Muscle of arm (tissue), 14 donors: ENCODE measurements at places on chromosomes 2 and 18. TPM values are rescaled to one million over a fixed set of nuclear protein-coding genes. Genes with fewer than 3 reads are reported as not detected.

GRCh38 chr18:11882636-11883035 is 25.5 kb downstream of the MPPE1 start:
- DNase-seq: no peak

GRCh38 chr2:118154176-118154575 is 65.9 kb downstream of the INSIG2 start:
- no peak for DNase-seq

DNA sequence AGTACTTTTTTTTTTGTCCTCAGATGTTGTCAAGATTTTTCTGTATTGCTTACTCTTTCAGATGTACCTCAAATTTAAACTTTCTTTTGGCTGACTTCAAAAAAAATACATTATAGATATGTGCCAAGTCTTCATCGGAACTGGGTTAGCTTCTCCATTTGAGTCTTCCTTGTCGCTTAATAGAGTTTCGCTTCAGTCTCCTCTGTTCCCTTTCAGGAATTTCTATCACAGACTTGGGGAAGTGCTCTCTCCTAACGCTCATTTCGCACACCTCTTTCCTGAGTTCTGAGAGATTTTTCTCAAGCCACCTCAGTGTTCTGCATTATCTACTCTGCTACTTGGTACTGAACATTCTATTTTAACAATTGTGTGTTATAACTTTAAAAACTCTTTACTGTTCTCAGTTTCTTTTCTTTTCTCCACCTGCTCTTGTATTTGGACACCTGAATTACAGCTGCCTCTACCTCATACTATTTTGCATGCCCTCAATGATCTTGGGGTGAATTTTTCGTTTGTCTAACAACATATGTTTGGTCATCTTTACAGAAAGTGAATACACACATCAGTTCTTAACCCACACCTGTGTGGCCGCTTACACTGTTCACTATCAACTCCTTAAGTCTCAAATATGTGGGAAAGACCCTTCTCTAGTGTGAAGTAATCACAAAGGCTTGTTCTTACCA is 16.5 kb downstream of the PTPN2 start:
- DNase-seq: no peak

- no peak for DNase-seq
These were observed 309.5 kb downstream of the NDUFA10 start for GRCh38 chr2:239715606-239716005.

DNA sequence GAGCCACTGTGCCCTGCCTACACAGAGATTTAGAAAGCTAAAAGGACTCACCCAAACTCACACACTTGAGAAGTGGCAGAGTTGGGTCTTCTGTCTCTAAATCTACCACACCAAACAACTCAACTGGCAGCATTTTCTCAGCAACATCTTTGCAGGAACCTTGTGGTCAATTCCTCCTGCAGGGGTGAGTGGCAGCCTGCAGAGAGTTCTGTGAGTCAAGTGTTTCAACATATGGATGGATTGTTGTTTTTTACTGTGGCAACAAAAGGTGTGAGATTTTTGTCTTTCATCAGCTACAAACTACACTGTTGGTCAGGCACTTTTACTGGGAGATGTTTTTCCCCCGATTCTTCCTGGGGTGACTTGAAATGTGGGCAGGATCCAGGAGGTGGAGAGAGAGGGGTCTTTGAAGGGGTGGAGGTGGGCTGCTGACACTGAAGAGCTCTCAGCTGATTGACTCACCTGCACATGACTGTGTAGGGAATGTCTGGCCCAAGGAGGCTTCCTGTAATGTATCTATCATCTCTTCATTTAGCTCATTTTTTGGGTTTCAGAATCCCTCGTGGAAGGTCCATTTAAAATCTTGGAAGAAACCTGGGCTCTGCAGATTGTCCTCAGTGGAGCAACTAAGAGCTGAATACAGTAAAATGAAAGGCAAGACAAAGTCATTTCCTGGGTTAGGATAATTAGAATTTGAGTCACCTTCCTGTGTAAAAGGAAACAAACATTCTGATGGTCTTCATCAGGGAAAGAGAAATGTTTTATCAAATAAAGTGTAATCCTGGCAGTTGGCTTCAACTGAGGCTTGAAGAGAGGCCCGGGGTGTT is 98.6 kb downstream of the MSH2 start:
- no peak for DNase-seq

Gene FTCDNL1
- polyA plus RNA-seq: 1.7 TPM

GRCh38 chr2:217981084-217981730 is 21.6 kb downstream of the TNS1 start:
- DNase-seq: no peak

DNA sequence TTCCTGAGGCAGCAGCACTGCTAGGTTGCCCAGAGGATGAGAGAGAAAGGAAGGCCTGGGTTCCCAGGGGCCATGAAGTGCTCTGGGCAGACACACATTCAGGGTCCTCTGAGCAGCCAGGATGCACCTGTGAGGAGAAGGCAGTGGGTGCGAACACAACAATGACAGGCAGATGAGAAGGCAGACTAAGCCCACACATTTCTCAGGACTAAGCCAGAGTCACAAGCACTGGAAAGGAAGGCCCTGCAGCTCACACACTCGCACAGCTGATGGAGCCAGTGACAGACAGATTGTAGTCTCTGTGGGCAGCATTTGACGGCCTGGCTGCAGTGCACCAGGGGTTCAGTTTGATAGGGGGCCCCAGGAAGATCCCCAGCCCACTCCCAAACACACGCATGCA is 61.8 kb downstream of the ARHGEF4 start:
- no peak for DNase-seq

DNA sequence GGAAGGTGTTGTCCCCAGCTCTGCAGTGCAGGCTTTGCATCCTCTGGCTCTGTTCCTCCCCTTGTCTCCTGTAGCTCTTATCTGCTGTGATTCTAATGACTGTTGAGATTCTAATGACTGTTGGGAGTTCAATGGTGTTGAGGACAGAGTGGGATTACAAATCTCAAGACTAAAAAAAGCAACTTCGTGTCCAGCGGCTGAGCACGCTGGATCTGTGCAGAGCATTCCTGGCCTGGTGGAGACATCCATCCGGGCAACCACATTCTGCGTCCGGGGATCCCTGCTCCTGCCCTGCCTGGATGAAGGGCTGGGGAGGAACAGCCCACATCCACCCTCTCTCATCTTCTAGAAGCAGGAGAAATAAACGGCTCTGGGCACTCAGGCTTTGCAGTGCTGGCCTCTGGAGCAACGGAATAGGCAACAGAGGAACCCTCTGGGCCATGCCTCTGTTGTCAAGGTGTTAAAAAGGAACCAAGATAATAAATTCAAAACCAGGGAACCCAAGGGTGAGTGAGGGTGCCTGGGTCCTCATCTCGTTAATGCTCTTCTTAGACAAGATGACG is 106.7 kb upstream of the ASB18 start:
- no peak for DNase-seq

DNA sequence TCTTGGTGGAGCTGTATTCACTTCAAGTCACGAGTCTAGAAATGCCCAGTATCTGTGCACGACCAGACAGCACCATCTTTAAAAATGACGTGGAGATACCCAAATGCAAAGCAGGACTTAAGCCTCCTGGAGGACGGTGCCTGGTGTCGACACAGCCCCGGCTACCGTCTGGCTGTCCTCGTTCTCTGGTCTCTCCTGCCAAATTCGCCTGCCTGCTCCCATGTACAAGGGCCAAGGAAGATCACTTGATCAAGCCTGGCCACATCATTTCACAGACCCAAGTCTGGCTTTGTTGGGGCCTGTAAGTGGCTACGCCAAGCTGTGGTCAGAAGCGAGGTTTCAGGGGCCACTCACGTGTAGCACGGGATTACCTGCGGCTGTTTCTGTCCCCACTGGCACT is 9.4 kb downstream of the ODC1 start:
- DNase-seq: no peak

DNA sequence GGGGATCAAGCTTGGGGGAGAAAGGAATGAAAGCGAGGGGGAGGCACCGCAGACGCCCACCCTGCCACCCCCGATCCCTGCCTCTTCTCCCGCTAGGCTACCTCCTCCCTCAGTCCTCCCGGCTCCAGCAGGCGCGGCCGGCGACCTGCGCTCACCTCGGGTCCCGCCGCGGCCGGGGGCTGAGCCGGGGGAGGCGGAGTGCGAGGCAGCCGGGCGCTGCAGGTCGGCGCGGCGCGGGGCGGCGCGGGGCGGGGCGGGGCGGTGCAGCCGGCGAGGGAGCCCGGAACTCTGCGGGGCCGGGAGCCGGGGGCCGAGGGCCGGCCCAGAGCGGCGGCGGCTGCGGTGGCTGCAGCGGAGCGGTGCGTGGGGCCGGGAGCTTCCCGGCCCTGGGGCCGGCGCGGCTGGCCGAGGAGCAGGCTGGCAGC is 477 bp downstream of the ACVR1 start:
- no peak for DNase-seq

Gene ACTR1B
- polyA plus RNA-seq: 45.1 TPM

Gene MRPL44
- 28.8 TPM for polyA plus RNA-seq

Gene LAMA3
- polyA plus RNA-seq: 6.5 TPM

DNA sequence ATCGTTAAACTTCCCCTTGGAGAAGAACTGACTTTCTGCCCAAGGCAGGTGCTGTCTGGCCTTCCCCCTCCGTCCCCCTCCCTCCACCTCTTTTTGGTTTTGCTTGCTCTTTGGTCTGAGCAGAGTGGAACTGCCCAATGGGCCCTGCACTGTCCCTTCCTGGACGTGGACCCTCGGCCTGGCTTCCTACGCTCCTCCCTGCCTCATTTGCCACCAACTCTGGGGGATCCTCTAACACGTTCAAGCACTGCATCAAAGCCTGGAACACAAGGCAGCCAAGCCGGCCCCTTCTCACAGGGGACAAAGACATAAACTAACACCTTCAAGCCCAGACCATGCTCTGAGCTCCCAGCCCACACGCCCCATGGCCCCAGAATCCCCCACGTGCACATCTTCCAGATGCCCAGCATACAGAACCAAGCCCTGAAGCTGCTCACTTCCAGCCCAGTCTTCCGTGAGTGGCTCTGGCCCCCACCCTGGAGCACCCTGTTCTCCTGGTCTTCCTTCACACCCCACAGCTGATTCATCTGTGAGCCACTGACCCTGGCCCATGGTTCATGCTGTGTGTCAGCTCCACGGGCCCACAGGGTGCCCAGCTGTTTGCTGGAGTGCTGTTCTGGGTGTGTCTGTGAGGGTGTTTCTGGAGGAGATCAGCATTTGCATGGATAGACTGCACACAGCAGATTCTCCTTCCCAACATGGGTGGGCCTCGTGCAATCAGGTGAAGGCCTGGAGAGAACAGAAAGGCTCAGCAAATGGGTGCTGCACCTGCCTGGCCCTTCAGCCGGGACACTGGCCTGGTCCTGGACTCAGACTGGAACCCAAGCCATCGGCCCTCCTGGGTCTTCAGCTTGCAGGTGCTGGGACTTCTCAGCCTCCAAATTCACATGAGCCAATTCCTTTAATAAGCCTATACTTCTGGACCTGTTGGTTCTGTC is 247.1 kb upstream of the SALL3 start:
- no peak for DNase-seq

DNA sequence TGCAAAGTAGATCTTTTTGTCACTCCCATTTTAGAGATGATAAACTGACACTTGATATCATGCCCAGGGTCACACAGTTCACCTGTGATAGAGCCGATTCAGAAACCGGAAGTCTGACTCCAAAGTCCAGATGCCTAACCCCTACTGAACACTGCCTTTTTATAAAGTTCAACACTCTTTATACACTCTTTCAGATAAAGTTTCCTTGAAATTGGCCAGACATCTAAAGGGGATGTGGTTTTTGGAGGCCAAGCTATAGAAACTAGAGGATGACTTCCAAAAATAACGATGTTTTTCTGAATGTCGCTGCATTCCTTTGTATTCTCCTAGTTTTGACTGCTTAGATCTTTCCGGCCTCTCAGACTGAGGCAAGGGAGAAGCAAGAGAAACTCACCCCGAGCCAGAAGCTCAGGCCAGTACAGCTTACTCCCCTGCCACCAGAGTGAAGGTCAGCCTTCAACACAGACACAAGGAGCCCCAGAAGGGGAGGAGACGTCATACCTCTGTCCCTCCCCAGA is 61.8 kb downstream of the NRP2 start:
- DNase-seq: no peak

Gene ARHGAP25
- not detected for polyA plus RNA-seq

Gene NEB
- polyA plus RNA-seq: 1,694 TPM

Gene ANKRD44
- polyA plus RNA-seq: 30.9 TPM

- no peak for DNase-seq
These were observed 7.4 kb upstream of the MOB1A start for GRCh38 chr2:74186038-74186437.

DNA sequence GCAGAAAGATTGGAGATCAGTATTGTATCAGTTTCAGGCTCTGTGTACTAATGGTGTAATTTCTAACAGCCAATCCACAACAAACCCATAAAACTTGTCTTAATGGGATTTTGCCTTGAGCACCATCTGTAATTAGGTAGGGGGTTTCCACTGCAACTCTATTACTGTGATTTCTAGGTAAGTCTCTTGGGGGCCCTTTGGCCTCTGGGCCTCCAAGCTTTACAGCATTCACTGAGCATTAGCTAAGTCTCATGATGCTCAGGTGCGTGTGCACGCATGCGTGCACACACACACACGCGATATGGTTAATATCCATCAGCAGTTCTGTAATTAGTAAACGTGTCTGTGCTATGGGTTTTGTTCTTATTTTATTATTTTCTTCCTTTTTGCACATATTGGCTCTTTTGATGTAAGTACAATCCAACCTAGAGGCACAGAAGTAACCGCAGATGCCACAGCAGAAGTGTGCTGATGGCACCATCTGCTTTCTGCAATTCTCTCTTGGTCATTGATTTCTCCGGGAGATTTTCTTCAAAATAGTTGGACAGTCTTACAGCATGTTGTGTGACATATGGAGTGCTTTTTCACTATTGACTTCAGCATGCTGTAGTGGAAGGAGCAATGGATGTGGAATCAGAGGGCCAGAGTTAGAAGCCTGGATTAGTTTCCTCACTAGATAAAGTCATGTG is 592.0 kb downstream of the LRRTM4 start:
- DNase-seq: no peak

DNA sequence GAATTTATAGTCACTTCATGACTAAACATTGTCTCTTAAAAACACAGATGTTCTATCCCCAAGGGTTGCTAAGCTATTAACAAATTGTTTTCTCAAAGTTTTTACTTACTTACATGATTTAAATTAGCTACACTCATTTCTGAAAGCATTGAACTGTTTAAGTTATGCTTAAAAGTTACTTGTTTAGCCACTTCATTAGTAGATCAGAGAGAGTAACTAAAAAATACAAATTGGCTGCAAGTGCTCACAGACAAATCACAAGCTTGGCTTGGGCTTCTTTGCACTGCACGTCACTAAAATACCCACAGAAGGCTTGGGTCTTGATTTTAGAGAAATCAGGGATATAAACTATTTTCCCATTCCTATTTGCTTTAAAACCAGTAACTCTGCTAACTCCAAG is 114.1 kb upstream of the SMAD7 start:
- no peak for DNase-seq

Gene PCARE
- 0.16 TPM for polyA plus RNA-seq

GRCh38 chr2:42560899-42561298 is 7.5 kb upstream of the MTA3 start:
- no peak for DNase-seq

Gene SLC39A6
- polyA plus RNA-seq: 33.3 TPM

- DNase-seq: no peak
These were observed 183.0 kb upstream of the REV1 start for GRCh38 chr2:99672766-99673350.

Gene CCDC68
- polyA plus RNA-seq: 0.73 TPM
